ENCODE measurements at places on chromosomes 4 and X.

- DNase-seq, result no peak
These were observed 423.3 kb downstream of the GPAT3 start for GRCh38 chr4:83959160-83959559.

DNA sequence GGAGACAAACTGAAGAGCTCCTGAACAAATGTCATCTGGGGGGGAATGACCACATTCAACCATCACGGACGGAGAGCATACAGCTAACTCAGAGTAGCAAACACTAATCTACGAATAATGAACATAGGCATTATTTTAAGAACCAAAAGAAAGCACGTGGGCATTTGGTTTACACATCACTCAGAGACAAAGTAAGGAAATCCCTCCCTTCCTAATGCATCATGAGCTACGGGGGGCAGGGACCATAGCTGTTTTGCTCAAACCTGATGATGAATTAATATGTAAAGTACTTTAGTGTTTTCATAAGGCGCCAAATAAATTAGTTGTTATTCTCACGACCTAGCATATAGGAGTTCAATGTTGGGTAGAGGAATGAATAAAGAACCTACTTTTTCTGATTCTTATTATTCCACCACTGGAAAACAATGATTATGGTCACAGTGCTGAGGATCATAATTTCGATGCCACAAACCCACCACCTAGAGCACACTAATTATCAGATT lies 11.7 kb upstream of the TMEM156 start:
- no peak for DNase-seq

GRCh38 chr4:135239964-135240363 lies 1038.4 kb upstream of the PABPC4L start:
- no peak for DNase-seq

- DNase-seq, result no peak
These were observed 703.0 kb downstream of the PCDH18 start for GRCh38 chr4:136829280-136829679.

Measured in activated naive CD8-positive, alpha-beta T cell treated with anti-CD3 and anti-CD28 coated beads, Interleukin-2, amount 50 U/mL, for 24 hours (primary cell).